ENCODE measurements at places on chromosomes 7 and 10. TPM values are rescaled to one million over a fixed set of nuclear protein-coding genes. Genes with fewer than 3 reads are reported as not detected.

DNA sequence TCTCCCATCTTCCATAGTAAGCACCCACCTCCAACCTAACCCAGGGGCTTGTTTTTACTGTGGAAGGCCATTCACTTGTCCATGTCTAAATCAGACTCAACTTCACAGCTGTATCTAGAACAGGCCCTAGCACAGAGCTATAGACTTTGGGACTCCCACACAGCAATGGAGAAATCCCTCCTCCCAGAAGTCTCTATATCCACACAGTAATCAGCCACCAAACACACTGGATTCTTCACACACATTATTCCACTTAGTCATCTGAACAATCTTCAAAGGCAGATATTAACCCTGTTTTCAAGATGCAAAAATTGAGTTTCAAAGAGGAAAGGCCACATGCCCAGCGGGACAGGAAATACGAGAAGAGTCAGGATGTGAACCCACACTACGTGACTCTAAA lies 81.8 kb downstream of the MALSU1 start:
- H3K36me3 ChIP-seq, result peaks cover 3% of the 10 kb centered on the region
- no peak overlapping the region for H3K4me3 ChIP-seq
- DNase-seq, result no peak
- H3K27ac ChIP-seq, result no peak overlapping the region
- peaks cover 2% of the 10 kb centered on the region for H3K27me3 ChIP-seq

DNA sequence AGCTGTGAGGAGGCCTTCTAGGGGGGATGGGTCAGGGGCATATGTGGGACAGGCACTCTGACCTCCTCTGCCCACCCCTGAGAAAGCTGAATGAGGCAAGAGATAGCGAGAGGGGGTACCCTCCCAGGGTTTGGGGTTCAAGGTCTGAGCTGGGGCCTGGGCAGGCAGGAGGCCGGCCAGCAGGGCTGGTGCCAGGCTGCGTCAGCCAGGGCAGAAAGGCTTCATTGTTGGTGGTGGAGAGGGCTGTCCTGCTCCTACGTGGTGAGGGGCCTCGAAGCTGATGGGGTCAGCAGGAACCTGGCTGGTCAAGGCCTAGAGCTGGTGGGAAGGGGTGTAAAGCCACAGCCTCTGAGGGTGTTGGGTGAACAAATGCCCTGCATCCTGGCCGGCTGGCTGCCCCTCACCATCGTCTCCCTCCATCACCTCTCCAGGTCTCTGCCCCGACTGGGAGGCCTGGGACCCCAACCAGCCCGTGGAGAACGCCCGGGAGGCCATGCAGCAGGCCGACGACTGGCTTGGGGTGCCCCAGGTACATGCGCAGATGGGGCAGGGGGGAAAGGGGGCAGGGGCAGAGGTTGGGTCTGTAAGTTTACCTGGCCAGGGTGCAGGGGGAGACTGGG lies 6.6 kb downstream of the FLNC start:
- H3K36me3 ChIP-seq, result no peaks in the 10 kb centered on the region
- H3K27ac ChIP-seq, result no peak overlapping the region
- DNase-seq, result no peak
- H3K4me3 ChIP-seq, result no peak overlapping the region
- H3K27me3 ChIP-seq, result peaks cover 23% of the 10 kb centered on the region
- H3K4me1 ChIP-seq, result no peaks in the 10 kb centered on the region

PDZD7 gene
- total RNA-seq, result 0.47 TPM

DNA sequence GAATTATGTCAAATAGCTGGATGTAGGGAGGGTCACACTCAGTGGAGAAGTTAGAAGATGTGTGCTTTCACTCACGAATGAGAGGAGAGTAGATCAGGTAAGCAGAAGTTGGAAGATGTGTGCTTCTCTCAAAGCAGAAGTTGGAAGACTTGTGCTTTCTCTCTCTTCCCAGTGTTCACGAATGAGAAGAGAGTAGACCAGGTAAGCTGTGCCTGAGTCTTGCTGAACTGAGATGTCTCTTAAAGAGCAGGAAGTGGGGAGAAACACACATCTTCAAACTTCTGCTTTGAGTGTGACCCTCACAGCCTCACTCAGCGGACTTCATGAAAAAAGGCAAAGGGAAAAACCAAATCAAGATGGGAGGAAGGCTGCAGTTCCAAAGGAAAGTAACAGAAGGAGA lies 7.0 kb upstream of the TMEM243 start:
- peaks cover 16% of the 10 kb centered on the region for H3K4me1 ChIP-seq
- H3K4me3 ChIP-seq, result no peak overlapping the region
- no peaks in the 10 kb centered on the region for H3K36me3 ChIP-seq

COL17A1 gene
- not detected for total RNA-seq

NPY4R2 gene
- not detected for total RNA-seq

ADIRF gene
- not detected for total RNA-seq

Measured in activated T-helper 1 cell treated with anti-CD3 and anti-CD28 coated beads, Interleukin-12 subunit alpha, Interleukin-12 subunit beta, Interleukin-2, Interleukin-4 antibody, amounts not matched to agents 30 ng/mL and 10 ng/mL and 1 ng/mL, durations not matched to agents 14 hours and 24 hours and 36 hours (primary cell).